GM04503 (cell line): ENCODE measurements at places on chromosomes 7 and 10.
A peak's percentile ranks its signal among the peaks of the same experiment; 100 is the strongest.

GRCh38 chr10:86197166-86197790, 169.3 kb downstream of the GRID1 start:
- DNase-seq: no peak

DNA sequence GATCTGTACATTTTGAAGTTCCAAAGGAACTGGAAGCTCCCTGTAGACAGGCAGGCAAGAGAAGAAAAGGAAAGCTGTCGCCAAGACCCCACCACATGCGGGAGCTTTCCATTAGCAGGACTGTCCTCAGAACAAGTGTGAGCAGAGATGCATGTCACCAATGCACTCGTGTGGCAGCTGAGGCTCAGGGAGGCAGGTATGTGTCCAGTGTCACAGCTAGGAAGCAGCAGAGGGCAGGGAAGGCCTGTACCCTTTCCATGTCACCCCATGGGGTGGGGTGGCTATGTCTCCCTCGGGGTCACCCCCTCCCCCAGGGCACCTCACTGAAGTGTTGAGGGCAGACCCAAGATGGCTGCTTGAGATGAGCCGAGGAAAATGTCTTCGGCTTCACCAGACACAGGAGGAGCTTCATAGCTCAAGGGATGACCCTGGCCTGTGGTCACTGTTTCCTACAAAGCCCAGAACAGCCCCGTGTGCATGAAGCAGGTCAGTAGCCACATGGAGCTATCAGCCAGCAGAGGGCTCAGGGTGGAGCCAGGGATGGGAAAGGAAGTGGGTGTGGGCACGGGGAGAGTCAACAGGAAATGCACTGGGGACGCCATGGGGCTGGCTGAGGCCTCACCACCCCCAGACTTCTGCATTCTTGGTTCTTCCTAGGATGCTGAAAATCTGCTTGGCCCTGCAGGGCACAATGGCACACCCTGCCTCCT, 96.6 kb downstream of the FAM53B start:
- no peak for DNase-seq

GRCh38 chr7:40330408-40330807, 195.6 kb downstream of the SUGCT start:
- no peak for DNase-seq

- peak; percentile 47 for DNase-seq
Observed at GRCh38 chr7:152675759-152676636, at the start of gene XRCC2. Gene XRCC2, minus strand, starts transcription at chr7:152676141. Its CDS starts 62 bp downstream, at chr7:152676079.

GRCh38 chr7:143495851-143496250, 18.2 kb downstream of the TAS2R41 start:
- DNase-seq: no peak

GRCh38 chr10:110151971-110152370, 55.4 kb upstream of the MXI1 start:
- no peak for DNase-seq

GRCh38 chr10:131739206-131739605, 161.6 kb upstream of the PPP2R2D start:
- no peak for DNase-seq

GRCh38 chr10:44961230-44961571, 1.6 kb downstream of the RASSF4 start:
- no peak for DNase-seq

- DNase-seq: no peak
Observed at GRCh38 chr10:129622736-129623135, 155.7 kb downstream of the MGMT start.

- no peak for DNase-seq
Observed at GRCh38 chr7:70044064-70044463, 445.8 kb downstream of the AUTS2 start.

DNA sequence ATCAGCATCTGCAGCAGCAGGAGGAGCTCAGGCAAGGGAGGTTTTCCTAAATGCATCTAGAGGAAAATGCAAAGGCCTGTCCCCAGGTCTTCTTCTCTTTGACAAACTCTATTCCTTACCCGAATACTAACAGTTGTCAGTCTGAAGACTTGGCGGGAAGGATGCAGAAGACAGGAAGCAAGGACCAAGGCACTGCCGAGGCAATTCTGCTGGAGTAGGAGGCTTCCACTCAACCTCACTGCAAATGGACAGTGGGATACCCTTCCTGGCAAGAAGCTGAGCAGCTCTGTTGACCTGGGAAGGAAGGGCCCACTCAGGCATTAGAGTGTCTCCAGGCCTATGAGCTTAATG, 373.0 kb downstream of the CCSER2 start:
- DNase-seq: no peak

DNA sequence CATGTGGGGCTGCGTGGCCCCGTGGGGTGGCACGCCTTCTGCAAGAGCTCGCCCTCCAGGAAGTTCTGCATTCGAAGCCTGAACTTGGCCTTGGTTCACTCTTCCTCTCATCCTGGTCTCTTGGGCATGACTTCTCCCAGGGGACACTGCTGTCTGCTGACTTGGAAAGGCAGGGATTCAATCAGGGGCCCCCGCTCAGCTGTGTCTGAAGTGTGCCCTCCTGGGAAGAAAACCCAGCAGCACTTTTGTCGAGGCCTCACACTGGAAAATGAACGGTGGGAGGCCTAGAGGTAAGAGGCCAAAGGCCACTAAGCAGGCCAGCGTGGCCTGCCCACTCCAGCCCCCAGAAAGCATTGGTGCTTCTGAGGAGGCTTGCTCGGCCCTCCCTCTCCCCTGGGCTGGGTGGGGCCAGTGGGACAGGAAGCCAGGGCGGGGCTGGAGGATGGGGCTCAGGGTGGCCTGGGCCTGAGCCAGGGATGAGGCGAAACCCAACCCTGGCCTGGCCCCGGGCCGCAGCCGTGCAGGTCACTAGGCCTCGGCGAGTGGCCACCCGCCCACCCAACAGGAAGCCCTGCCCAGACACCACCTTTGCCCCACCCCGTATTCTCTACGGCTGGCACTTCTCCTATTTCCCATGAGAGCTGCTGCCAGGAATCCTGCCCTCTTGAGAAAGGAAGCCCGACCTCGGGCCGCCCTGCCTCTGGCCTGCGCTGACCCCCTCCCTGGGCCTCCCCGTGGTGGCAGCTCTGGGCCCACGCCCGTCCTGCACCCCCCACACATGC, 81.1 kb downstream of the ZMIZ1 start:
- peak; percentile 70 for DNase-seq

DNA sequence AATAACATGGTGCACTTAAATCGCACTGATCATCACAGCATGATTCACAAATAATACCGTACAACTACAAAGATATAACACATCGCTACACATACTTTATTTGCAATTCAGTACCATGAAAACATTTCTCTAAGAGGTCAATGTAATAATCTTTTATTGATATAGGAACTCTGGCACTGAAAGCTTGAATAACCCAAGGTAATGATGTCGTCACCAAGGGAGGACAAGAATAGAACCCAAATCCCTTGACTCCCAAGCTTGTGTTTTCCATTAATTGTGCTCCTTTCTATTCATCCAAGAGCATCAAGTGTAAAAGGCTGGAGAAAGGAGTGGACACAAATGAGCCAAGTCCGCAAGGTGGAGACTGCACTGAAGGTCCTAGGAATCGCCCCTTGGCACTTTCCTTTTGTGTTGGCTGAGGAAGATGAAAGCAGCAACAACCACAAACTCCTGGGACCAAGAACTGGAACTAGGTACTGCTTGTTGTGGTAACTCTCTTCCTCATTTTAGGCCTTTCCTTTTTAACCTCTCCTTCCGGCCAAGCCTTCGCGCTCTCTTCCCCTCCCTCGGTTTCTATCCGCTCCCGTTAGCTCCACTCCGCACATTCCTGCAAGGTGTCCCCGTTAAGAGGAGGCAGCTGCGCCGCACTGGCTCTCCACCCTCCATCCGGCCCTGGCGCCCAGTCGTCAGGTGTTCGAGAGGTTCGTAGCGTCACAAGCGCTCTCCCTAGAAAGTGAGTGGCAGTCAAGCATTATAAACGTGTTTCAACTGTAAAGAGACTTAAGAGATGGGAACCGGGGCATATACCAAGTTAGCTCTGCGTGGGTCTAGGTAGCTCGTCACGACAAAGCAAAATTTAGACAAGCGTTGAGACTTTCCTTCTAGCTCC, 1.0 kb upstream of the CBLL1 start:
- DNase-seq: no peak

GRCh38 chr10:91603931-91604331, 28.9 kb downstream of the PPP1R3C start:
- DNase-seq: no peak

GRCh38 chr7:156950381-156950858, 908 bp downstream of the NOM1 start:
- no peak for DNase-seq

GRCh38 chr10:122184254-122184653, 86.8 kb upstream of the BTBD16 start:
- no peak for DNase-seq

DNA sequence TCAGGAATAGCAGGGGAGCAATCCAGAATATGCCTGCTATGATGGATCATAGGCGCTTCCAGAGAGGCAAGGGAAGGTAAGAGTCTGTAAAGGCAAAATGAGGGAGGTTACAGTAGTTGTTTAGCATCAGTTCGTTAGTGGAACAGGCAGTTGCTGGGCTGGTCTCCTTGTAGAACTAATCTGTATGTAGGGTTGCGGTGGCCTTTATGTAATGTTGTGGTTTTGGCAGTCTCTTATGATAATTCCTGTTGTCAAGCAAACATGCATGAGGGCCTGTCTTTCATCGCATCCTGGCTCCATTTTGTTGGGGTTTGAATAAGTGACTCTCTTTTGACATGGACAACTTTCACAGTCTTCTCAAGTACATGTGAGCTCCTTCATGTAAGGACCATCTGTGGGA, 427.8 kb upstream of the LRGUK start:
- no peak for DNase-seq

- DNase-seq: no peak
Observed at GRCh38 chr10:74177140-74177677, 26.2 kb downstream of the ADK start.

- DNase-seq: no peak
Observed at GRCh38 chr7:155585951-155586350, 39.6 kb upstream of the CNPY1 start.

- no peak for DNase-seq
Observed at GRCh38 chr10:86267286-86268195, 99.1 kb downstream of the GRID1 start.

DNA sequence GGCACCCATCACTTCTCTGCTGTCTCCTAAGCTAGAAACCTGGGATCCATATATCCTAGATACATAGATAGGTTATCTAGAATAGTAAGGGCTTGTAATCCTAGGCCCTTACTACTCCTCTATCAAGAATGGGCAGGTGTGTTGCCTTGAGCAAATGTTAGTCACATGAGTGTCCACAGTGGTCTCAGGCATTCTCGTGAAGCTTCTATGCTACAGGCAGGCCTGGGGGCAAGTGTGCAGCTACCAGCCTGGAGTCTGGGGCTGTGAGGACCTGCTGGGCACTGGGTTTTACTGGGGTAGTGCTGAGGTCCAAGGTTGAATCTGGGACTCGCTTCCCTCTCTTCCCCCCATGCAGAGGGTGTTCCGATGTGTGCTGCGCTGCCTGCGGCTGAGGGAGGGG, 91.4 kb downstream of the ABCC2 start:
- no peak for DNase-seq

- no peak for DNase-seq
Observed at GRCh38 chr7:18407385-18407784, 88.2 kb upstream of the HDAC9 start.

GRCh38 chr10:98263088-98263487, 4.9 kb downstream of the LOXL4 start:
- DNase-seq: no peak

GRCh38 chr7:27094304-27095049, 1.3 kb downstream of the HOXA1 start:
- no peak for DNase-seq

DNA sequence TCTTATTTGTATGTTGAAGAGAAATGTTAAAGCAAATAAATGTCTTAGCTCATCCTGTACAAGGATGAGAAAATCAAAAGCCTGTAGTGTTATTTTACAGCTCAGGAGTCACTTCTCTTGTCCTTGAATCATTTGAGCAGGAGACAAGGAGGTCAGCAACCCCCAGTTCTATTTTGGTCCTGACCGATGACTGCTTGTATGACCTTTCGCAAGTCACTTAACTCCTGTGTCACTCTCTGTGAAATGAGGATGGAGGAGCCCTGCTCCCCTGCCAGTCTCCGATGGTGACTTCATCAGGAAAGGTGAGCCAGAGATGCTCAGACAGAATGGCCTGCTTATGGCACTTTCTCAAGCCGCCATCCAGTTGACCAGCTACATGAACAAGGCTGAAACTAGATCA, 101.0 kb downstream of the CELF2 start:
- DNase-seq: no peak

- no peak for DNase-seq
Observed at GRCh38 chr7:141150465-141150864, 76.6 kb downstream of the TMEM178B start.

DNA sequence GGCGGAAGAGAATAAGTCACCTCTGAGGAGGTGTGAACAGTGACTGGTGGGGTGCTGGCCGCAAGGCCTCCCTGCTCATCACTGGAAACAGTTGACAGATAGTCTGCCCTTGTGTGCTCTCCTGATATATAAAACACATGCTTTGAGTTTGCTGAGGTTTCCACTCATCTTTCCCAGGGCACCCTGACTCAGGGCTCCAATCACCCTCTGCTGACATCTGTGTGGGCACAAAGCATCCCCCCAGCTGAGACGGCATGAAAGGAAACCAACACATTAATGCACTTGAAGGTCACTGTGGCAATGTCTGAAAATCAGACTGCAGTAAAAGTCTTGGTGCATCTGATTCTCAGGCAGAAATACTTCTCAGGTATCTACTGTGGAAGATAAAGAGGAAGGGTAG, 49.8 kb downstream of the EPDR1 start:
- DNase-seq: no peak

DNA sequence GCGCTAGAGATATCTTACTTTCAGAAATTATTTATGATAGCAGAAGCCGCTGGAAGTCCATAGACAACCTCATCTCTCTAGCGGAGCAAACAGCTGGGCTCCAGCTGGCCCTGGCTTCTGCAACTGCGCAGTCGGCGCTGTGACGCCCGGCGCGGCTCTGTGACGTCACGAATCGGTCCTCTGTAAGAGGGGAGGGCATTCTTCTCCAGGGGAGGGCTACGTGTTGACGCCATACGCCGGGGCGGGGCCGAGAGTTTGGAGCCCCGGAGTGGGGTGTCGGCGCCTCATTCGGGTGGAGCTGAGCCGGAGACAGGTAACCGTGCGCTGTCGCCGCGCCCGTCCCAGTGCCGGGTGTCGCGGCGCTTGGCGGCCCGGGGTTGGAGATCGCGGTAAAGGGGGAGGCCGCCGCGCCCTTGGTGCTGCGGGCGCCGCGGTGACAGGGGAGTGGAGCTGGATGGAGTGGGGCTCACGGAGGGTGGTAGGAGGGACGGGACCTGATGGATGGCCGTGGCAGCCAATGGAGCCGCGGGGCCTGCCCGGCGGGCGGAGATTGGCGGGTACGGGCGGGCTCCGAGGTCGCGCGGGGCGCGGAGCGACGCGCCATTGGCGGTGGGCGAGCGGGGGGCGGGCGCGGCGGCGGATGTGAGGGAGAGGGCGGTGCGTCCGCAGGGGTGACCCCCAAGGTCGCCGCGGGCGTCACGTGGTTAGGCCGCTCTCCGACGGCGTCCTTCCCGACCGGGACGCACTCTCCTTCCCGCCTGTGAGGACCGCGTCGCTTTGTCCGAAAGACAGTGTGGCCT, at the start of gene OGDH:
OGDH (plus strand) TSS at position 287 of the 800 bp plus-strand sequence. CDS start 17,717 bp downstream, outside the sequence.
- DNase-seq: peak; percentile 81

GRCh38 chr7:139108266-139109187, 993 bp downstream of the ZC3HAV1 start:
- no peak for DNase-seq

GRCh38 chr10:772227-772637, 82.8 kb upstream of the DIP2C start:
- no peak for DNase-seq

- no peak for DNase-seq
Observed at GRCh38 chr10:86662186-86663045, 5.9 kb upstream of the LDB3 start.
